GM03348 (cell line): ENCODE measurements at places on chromosomes 16 and 17.
A peak's percentile ranks its signal among the peaks of the same experiment; 100 is the strongest.

- no peak for DNase-seq
Observed at GRCh38 chr17:19374136-19374535, 4.2 kb upstream of the MAPK7 start.

DNA sequence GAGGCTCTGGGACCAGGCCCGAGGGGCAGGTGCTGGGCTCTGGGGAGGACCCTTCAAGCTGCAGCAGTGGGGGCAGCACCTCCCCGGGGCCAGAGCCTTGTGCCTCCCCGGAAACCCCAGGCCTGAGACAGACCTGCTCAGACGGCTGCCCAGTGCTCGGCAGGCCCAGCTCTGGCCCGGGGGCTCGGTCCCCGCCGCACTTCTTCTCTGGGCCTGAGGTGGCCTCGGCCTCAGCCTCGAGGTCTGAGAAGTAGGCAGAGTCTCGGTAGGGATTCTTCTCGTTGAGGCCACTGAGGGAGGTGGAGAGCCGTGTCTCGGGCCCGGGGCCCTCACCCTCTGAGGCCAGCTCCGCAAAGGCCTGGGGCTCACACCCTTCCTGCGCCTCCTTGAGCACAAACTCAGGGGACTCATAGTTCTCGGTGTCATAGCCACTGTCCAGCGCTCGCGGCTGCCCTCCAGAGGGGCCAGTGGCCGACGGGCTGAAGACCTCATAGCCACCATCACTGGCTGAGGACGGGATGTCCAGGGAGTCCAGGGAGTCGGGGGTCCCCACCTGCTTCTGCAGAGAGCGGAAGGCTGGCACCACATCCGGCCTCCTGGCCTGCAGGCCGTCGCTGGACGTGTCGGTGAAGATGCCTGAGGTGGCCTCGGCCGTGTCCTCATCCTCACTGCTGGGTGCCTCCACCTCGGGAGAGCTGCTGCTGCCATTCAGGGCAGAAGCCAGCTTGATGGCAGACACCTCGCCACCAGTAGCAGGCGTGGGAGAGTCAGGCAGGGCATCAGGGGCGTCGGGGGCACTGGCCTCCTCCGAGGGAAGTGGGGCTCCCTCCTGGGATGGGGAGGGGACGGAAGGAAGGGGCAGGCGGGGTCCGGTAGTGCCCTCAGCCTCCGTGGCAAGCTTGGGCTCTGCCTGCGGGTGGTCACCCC is 44.3 kb upstream of the PVALEF start:
- DNase-seq = no peak

GRCh38 chr17:74746376-74746775 is 2.1 kb upstream of the NHERF1 start:
- no peak for DNase-seq

GRCh38 chr17:50649042-50649908 is 14.6 kb downstream of the ABCC3 start:
- no peak for DNase-seq

DNA sequence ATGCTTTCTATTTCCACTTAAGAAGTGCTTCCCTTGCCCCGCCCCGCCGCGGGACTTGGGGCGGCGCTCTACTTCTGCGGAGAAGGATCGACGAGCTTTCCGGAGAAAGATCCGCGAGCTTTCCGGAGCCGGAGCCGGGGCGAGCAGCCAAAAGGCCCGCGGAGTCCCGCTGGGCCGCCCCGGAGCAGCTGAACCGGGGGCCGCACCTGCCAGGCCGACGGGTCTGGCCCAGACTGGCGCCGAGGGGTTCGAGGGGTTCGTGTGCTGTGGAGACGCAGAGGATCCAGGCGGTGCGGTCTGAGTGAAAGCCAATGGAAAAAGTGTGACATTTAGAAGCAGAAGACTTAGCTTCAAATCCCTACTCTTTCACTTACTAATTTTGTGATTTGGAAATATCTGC is 50.8 kb downstream of the TBC1D26 start:
- peak; percentile 47 for DNase-seq

DNA sequence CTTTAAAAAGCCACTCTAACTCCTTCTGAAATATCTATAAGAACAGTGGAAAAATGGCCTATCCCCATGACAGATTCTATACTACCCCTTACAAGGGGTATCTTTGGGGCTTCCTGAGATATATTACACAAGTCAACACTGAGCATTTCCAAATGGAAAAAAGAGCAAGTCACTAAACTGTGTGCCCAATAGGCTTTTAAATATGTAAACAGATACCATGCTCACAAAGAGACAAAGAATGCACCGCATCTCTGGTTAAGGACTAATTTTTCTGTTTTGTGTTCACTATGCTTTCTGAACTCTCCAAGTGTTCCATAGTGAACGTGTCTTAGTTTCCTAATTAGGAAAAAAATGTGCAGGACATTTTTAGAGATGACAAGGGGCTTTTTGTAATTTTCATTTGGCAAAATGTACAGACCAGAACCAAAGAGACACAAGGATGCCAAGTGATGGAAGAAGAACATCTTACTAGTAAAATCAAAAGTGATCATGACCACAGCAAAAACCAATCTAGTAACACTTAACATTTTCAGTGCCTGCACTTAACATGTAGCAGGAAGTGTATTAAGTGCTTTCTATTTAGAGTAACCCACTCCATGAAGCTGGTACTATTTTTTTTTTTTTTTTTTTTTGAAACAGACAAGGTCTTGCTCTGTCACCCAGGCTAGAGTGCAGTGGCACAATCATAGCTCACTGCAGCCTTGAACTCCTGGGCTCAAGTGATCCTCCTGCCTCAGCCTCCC is 21.5 kb downstream of the MYH11 start:
- DNase-seq = no peak

GRCh38 chr17:8956465-8956902 is 9.0 kb downstream of the PIK3R5 start:
- no peak for DNase-seq

DNA sequence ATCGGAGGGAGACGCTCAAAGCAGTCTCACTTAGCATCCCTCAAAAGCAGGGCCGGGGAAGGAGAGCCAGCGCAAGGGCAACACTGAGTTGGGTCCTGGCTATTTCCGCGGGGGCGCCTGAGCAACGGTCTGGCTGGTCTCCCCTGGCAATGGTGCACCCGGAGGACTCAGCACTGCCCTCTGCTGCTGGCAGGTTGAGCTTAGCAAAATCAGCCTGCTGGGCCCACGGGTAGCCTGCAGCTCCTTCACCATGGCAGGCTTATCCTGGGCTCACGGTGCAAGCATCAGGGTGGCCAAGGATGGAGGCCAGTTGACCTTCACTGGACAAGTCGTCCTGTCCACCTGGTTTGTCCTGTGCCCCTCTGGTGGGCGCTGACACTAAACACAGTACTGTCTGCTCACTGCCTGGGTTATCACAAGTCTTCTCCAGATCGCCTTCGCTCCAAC is 14.4 kb upstream of the ALDH3A1 start:
- peak; percentile 91 for DNase-seq

DNA sequence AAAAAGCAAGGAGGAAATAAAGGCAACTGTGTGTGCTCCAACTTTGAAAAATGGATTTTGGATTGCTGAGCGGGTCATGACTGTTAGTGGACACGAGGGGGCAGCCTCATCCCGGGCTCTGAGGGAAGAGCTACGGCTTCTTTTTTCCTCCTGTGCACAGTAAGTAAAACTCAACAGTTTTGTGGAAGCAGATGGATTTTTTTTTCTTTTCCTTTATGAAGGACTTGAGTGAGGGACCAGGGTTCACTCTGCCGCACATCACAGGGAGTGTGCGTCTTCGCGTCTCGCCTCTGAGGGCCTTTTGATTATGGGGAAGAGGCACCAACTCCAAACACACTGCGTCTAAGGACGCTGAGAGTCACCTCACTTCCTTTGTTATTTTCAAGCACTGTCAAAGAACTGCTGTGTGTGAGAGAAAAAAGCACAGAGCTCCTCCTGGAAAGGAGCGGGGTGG is 80.3 kb upstream of the GOT2 start:
- peak; percentile 86 for DNase-seq

DNA sequence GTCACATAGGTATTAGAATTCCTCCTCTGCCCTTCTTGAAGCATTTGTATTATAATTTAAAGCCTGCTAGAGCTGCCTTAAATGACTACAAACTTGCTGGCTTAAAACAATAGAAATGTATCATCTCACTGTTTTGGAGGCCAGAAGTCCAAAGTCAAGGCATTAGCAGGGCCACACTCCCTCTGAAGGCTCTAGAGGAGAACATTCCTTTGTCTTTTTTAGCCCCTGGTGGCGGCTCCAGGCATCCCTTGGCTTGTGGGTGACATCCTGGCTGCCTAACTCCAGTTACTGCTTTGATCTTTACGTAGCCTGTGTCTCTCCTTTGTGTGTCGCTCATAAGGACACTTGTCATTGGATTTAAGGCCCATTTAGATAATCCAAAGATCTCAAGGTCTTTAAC is 186.6 kb upstream of the SALL1 start:
- DNase-seq = no peak

- DNase-seq = peak; percentile 72
Observed at GRCh38 chr17:50865060-50865867, 890 bp downstream of the TOB1 start.

DNA sequence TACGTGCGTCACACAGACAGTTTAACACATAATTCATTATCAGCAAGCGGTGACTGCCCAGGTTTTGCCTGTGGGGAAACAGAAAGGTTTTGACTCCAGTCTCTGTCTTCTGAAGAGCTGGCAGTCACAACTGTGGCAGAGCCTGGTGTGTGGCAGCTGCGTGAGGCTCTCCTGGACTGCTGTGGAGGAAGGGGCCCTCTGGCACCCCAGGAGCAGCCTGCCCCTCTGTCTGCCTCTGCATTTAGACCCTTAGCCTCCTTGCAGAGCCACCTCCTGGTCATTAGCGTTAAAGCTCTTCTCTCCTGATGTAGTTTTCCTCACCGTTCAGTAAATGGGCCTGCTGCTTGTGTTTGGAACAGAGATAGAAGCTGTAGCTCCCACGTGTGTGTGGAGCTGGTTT is 10.9 kb downstream of the RAB40C start:
- no peak for DNase-seq

- DNase-seq = no peak
Observed at GRCh38 chr17:80429356-80430275, 14.6 kb downstream of the ENDOV start.

DNA sequence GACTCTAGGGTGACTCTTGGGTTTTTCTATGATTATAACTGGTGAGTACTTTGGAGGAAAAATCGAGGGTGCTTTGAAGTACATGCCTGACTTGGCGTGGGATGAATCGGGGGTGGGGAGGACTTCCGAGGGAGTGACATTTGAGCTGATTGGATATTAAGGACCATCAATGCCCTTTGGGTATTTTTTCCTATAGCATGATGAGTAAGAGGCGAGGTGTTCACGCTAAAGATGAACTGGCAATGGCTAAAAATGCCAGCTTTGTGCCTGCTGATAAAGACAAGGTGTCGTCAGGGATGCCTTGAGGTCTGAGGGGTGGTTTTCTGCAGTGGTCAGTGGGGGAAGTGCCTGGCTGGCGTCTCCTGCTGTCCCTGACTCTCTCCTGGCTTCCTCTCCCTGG is 25.3 kb downstream of the USP43 start:
- no peak for DNase-seq

GRCh38 chr17:27670791-27671590 is 40.0 kb downstream of the LGALS9 start:
- no peak for DNase-seq

GRCh38 chr16:70394853-70395252 is 44.0 kb downstream of the ST3GAL2 start:
- DNase-seq = no peak

DNA sequence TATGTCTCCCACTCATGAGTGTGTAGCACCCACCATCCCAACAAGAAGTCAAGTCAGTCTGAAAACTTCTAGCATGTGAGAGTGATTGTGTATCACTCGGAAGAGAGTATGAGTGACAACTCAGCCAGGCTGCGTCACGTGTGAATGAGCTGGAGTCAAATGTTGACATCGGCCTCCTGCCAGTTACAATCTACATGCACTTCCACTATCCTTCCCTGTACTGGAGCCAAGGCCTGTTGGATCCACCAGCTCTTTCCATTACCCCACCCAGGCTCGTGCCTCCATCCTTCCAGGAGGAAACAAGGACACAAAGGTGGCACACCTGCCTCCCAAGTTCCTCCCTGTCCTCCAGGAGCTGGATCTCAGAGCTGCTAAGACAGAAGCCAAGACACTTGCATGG is 64.5 kb downstream of the ASIC2 start:
- DNase-seq = no peak

DNA sequence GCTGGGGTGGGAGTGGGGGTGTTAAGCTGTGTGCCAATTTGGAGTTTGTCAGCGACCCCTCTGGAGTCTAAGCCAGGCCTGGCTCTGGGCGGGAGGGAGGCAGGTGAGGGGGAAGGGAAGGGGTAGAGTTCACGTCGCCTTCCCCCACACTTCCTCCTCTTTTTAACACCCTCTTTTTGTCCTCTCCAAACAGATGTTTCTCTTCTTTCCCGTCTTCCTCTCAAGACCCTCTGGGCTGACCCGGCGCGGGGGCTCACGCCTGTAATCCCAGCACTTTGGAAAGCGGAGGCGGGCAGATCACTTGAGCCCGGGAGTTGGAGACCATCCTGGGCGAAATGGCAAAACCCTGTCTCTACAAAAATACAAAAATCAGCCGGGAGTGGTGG is 3.3 kb downstream of the HOXB1 start:
- no peak for DNase-seq

DNA sequence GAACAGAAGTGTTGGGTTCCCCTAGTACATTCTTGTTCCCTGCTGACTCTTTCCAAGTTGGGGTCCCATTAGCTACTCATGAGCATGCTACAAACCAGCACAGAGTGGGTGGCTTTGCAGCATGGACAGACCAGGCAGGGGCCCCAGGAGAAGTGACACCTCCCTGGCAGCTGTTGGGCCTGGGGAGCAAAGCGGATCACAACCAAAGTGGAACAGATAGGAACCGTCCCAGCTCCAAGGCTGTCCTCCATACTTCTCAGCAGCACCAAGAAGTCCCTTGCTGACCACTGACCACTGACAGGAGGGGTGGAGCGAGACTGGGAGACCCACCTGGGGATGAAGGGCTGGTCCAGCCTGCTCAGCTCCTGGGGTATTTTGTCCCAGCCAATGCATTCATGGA is 12.4 kb upstream of the GFAP start:
- DNase-seq = no peak

DNA sequence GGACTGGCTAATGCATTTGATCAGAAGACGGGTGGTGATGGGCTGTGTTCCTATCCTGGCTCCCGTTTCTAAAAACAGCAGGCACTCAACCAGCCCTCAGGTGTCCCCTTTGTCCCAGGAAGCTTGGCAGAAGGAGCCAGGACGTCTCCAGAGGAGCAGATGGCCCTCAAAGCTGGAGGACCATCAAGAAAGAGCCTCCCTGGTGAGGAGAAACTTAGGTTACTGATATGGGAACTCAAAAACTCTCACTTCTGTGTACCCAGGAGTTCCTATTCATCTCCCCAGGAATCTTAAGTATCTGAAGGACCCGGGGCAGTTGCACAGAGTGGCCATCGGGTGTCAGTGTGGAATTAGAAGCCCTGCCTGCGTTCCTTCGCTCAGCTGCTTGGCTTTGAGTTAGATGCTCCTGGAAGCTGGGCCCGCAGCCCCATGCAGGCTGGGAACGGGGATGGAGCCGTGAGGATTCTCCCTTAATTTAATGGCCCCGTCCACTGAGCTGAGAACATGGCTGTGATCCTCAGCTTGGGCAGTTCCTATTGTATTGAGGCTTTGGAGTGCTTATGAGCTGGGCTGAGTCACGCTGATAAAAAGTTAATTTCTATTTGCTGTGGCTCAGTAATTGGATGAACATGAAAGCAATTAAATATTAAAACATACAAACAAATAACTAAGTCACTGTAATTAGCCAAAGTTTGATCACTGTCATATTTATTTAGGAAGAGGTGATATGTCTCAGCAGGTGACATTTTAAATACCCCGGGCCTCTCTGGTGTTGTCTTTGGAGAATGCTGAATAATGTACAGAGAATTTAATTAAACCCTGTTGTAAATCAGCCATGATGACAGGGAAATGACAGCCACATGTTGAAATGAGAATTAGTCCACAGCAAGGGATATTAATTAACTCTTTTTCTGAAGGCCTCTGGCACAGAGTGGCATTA is 402.1 kb downstream of the SEC14L1 start:
- DNase-seq = peak; percentile 91
